ENCODE measurements at places on chromosomes 11 and 22. TPM values are rescaled to one million over a fixed set of nuclear protein-coding genes. Genes with fewer than 3 reads are reported as not detected.

DNA sequence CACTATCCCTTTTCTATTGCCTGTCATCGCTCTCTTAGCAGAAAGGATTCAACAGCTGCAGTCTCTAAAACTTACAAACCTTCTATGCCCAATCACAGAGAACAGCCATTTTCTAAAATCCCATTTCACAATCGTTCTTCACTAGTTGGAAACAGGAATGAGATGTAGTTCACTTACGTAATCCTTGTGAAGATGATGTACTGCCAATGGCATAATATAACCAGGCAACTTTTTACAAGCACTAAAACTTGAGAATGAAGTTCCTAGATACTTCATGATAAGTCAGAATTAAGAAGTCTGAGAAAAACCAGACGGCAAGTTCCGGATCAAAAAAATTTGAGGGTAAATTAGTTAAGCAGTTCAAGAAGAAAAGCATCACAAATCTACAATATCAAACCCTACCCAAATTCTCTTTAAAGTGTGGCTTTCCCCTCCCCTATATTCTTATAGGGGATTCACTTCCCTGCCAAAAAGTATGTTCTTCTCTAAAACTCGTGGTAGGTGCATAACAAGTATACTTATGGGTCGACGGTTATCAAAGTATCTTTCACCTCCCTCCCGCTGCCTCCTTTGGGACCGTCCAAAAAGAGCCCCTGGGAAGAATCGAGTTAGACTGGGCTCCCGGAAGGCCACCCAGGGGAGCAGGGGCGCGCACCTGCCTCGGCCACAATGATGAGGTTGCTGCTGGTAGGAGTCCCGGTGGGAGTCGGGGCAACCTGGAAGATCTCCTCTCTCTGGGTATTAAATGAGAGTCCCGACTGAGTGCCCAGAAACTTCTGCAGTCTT lies 666 bp downstream of the MSANTD4 start:
- 0 out of 2 replicates have a peak, but pooled peaks cover 3% of the 10 kb centered on the region for H3K36me3 ChIP-seq
- peak; percentile 59 for DNase-seq
- no peaks in the 10 kb centered on the region for H3K27me3 ChIP-seq
- H3K4me1 ChIP-seq = peaks cover 28% of the 10 kb centered on the region
- peak overlapping the region; percentile 91 for H3K4me3 ChIP-seq

- no peak overlapping the region for H3K27ac ChIP-seq
- H3K27me3 ChIP-seq = no peaks in the 10 kb centered on the region
- no peaks in the 10 kb centered on the region for H3K4me1 ChIP-seq
- no peak overlapping the region for H3K4me3 ChIP-seq
These were observed 59.3 kb upstream of the TTLL12 start for GRCh38 chr22:43246188-43246587.

- H3K27me3 ChIP-seq = no peaks in the 10 kb centered on the region
- H3K4me3 ChIP-seq = no peak overlapping the region
- peaks cover 18% of the 10 kb centered on the region for H3K36me3 ChIP-seq
- peaks cover 13% of the 10 kb centered on the region for H3K4me1 ChIP-seq
- peak; percentile 77 for DNase-seq
- H3K27ac ChIP-seq = peak overlapping the region; percentile 38
These were observed 76.9 kb downstream of the DKK3 start for GRCh38 chr11:11931461-11932055.

DNA sequence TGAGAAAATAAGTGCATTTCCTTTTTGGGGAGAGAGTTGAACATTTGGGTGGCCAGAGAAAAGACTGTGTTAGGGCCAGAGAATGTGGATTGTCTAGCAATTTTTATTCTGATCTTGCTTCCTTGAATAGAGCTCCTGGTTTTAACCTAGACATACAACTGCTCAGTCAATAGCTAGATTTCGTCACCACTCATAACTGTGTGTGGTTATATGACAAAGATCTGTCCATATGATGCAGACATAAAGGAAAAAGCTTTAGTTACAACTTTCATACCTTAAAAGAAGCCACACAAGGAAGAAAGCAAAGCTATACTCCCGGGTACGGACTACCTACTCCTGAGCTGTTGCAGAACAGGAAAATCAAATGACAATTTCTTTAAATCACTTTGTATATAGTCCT lies 37.2 kb downstream of the MS4A6A start:
- no peak overlapping the region for H3K4me3 ChIP-seq
- H3K4me1 ChIP-seq = no peaks in the 10 kb centered on the region
- no peaks in the 10 kb centered on the region for H3K36me3 ChIP-seq
- no peak for DNase-seq

DNA sequence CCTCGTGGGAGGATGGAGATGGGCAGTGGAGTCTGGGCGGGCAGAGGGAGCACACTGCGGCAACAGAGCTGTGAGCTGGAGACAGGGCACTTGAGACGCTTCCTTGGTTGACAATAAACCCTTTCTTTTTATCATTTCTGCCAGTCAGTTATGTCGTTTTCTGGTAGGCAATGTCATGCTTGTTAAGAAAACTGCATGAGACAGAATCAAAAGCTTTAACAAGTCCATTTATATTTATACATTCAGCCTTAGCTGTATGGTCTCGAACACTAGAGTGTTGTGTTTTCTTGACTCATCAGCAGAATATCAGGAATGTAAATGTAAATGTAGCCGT lies 31.9 kb downstream of the PPFIA1 start:
- H3K36me3 ChIP-seq = peaks cover 15% of the 10 kb centered on the region
- H3K27me3 ChIP-seq = no peaks in the 10 kb centered on the region
- peaks cover 48% of the 10 kb centered on the region for H3K4me1 ChIP-seq
- no peak for DNase-seq
- H3K4me3 ChIP-seq = no peak overlapping the region
- no peak overlapping the region for H3K27ac ChIP-seq

DNA sequence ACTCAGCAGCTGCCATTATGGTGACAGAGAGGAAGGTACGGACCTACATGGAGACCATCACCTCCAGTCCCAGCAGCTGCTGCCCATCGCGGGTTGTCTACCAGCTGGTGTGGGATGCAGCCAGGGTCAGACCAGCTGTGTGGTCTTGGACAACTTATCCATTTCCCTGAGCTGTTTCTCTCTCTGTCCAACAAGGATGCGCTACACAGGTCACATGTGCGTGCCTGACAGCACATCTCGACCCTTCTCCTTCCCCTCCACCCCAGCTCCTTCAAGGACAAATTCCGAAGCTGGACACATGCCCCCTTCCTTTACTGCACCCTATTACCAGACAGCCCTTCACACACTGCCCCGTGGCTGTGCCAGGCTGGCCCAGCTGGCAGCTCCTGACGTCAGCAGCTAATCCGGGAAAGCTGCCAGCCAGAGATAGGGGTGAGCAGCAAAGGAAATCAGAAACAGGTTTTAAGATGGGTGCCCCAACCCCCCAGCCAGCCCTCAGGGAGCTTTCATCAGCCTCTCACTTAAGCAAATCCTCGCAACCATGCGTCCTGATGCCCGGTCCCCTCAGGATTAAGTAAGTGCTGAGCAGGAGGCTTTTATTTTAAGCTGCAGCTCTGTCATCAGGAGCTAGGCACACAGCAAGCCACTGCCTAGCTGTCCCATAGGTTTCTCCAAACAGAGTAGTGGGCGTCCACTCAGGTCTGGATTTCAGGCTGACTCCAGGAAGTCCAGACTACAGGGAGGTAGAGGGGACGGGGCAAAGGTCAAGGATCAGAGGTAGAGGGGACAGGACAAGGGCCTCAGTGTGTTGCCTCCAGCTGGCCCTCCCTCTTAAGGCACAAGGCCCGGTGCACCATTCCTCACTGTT lies 20.3 kb downstream of the TEF start:
- H3K27ac ChIP-seq = peak overlapping the region; percentile 72
- no peak overlapping the region for H3K4me3 ChIP-seq
- H3K27me3 ChIP-seq = no peaks in the 10 kb centered on the region

DNA sequence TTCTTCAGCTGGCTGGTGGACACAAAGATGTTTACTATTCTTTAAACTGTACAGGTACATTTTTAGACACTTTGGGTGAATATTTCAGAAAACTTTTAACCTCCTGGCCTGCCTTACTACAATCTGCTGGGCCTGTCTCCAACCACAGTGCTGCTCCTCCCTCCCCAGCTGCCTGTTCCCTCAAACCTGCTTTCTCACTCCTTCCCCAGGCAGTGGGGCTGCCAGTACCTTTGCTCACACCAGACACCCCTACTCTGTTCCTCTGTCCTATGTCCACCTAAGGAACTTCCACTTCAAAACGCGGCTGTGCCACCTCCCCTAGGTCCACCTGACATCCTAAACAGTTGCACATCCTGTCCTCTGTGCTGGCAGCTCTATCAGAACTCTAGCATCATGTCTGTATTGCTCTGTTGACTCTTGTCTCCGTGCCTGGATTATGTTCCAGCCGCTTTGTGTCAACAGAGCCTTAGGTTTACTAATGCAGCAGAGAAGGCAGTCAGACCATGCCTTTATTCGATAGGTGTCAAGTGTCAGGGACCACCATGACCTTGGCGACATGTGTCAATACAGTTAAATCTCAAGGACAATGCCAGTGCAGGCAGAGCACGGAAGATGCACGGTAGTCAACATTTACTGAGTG lies 13.4 kb downstream of the ZP1 start:
- no peak overlapping the region for H3K4me3 ChIP-seq
- H3K36me3 ChIP-seq = peaks cover 2% of the 10 kb centered on the region

GRCh38 chr11:1573903-1574237 lies 1.8 kb upstream of the DUSP8 start:
- peak overlapping the region; percentile 67 for H3K4me3 ChIP-seq
- H3K27me3 ChIP-seq = peaks cover 16% of the 10 kb centered on the region
- H3K36me3 ChIP-seq = no peaks in the 10 kb centered on the region
- peaks cover 8% of the 10 kb centered on the region for H3K4me1 ChIP-seq
- no peak overlapping the region for H3K27ac ChIP-seq
- peak; percentile 53 for DNase-seq

GRCh38 chr11:64855596-64856304 lies 11.3 kb upstream of the CDC42BPG start:
- no peak overlapping the region for H3K4me3 ChIP-seq
- peaks cover 56% of the 10 kb centered on the region for H3K4me1 ChIP-seq
- peaks cover 56% of the 10 kb centered on the region for H3K36me3 ChIP-seq
- no peaks in the 10 kb centered on the region for H3K27me3 ChIP-seq
- peak overlapping the region; percentile 96 for H3K27ac ChIP-seq
- no peak for DNase-seq

DNA sequence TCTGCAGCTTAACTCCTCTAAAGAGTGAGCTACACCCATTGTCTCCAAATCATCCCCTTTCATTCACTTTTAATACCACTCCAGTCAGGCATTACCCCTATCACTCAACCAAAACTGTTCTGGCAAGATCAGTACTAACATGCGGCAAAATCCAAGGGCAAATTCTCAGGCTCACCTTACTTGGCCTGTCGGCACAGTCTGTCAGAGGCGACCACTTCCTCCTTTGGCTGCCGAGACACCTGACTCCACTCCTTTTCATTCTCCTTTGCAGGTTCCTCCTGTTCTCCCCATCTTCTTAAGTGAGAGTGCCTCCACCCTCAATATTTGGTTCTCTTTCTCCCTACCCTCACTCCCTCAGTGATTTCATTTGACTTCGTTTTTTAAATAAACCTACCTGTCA lies 4.2 kb downstream of the C11orf91 start:
- H3K27me3 ChIP-seq = no peaks in the 10 kb centered on the region
- no peak overlapping the region for H3K27ac ChIP-seq

DNA sequence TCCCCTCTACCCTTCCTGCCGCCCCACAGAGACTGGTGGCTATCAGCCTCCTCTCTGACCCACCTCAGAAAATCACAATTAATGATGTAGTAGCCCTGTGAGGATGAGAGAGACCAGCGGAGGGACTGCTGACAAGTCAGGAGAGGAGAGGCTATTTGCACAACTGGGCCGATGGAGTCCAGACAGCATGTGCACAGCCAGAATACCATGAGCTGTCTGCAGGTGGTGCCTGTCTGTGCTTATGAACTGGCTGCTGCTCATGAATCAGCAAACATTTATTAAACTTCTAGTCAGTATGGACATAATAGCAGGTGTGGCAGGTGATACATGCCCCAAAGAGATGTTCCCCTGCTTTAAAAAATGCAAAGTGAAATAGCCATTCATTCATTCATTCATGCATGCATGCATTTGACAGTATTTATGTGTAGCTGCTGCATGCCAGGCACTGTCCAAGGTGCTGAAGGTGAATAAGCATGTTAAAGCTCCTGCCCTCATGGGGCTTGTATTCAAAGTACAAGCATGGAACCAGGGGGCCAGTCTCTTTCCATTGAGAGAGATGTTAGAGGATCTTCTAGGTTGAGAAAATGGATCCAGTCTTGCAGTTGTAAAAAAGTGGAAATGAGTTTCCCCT lies 141.3 kb downstream of the GRIK4 start:
- H3K27ac ChIP-seq = no peak overlapping the region
- H3K36me3 ChIP-seq = no peaks in the 10 kb centered on the region
- no peaks in the 10 kb centered on the region for H3K4me1 ChIP-seq
- H3K4me3 ChIP-seq = no peak overlapping the region
- H3K27me3 ChIP-seq = peaks cover 69% of the 10 kb centered on the region

DNA sequence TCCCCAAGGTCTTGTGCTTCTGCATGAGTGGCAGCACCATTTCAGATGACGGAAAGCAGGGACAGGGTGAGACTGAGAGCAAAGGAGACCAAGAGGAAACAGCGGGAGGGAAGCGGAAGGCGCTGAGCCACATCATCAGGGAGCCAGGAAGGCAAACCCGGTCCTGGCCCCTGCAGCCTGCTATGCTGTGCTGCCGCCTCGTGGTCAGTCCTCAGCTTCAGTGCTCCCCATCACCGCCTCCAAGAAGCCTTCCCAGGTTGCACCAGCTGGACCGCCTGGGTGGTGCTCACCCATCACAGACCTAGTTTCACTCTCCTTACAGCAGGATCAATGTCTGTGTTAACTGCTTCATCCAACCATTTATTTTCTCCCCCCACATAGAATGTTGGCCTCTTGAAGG lies 73.0 kb upstream of the PHF21B start:
- H3K36me3 ChIP-seq = no peaks in the 10 kb centered on the region
- peaks cover 4% of the 10 kb centered on the region for H3K27me3 ChIP-seq
- peaks cover 15% of the 10 kb centered on the region for H3K4me1 ChIP-seq

DNA sequence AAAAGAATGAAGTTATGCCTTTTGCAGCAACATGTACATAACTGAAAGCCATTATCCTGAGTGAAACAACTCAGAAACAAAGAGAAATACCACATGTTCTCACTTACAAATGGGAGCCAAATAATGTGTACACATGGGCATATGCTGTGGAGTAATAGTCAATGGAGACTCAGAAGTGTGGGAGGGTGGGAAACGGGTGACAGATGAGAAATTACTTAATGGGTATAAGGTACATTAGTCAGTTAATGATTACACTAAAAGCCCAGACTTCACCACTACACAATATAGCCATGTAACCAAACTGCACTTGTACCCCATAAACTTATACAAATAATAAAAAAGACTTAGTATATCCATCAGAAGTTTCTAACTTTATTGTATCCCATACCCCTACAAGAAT lies 674.1 kb upstream of the ARHGAP42 start:
- no peak overlapping the region for H3K4me3 ChIP-seq
- no peak for DNase-seq
- H3K4me1 ChIP-seq = no peaks in the 10 kb centered on the region

GRCh38 chr11:76669901-76670484 lies 554 bp downstream of the LRRC32 start:
- no peaks in the 10 kb centered on the region for H3K4me1 ChIP-seq
- no peak for DNase-seq
- H3K27me3 ChIP-seq = peaks cover 18% of the 10 kb centered on the region
- no peaks in the 10 kb centered on the region for H3K36me3 ChIP-seq
- no peak overlapping the region for H3K27ac ChIP-seq

- no peak overlapping the region for H3K4me3 ChIP-seq
- H3K27ac ChIP-seq = no peak overlapping the region
- peaks cover 18% of the 10 kb centered on the region for H3K4me1 ChIP-seq
- H3K36me3 ChIP-seq = no peaks in the 10 kb centered on the region
These were observed 87.2 kb downstream of the WNT7B start for GRCh38 chr22:45889539-45890350.

UPK2 gene
- total RNA-seq = not detected

ANKK1 gene
- total RNA-seq = not detected

SCUBE2 gene
- total RNA-seq = 0.18 TPM

TSGA10IP gene
- total RNA-seq = not detected

All from PC-3 (cell line).